Mesothelial cell of epicardium (in vitro differentiated cells): ENCODE measurements at places on chromosomes 3 and 15.
A peak's percentile ranks its signal among the peaks of the same experiment; 100 is the strongest.

DNA sequence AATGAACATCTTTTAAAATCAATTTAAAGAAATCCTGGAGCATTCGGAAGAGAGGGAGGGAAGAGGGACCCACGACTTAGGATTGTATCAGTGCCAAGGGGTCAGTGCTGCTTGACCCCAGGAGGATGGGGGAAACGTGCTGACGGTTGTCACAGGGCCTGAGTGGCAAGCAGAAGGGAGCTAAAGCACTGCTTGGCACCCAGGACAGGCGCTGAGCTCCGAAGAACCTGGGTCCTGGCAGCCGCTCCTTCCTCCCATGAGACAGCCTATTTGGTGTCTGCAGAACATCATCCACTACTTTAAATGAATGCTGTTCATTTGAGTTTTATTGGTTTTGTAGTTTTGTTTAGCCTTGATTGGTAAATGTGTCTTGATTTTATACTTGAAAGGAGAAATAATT, 54.5 kb downstream of the RGMA start:
- no peak for DNase-seq

DNA sequence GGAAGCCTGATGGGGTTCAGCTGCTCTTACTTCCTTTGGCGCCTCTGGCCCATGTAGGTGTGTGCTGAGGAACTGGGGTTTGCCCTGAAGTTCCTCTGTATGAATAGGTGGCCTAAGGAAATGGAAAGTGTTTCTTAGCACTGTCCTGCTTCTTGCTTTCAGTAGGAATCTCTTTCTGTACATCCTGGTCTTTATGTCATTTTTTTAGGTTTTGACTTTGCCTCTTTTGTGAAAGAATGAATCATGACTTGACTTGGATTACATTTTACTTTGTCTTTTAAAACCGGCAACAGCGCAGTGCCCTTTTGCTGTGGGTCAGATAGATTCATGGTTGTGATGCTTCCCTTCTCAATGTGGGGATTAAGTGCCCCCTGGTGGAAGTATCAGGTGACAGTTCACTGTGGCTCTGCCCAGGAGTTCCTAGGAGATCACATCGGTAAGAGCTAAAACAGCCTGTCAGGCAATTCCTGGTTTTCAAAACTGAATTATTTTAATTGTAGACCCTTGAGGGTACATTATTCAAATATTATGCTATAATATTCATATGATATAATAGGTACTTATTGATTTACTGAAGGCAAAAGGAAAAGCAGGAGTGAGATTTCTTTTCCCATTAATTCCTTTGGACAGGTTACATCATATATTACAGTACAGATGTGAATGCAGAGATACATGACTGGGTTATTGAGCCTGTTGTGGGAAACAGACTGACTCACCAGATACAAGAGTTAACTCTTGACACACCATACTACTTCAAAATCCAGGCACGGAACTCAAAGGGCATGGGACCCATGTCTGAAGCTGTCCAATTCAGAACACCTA, 95.4 kb downstream of the HCN4 start:
- no peak for DNase-seq

DNA sequence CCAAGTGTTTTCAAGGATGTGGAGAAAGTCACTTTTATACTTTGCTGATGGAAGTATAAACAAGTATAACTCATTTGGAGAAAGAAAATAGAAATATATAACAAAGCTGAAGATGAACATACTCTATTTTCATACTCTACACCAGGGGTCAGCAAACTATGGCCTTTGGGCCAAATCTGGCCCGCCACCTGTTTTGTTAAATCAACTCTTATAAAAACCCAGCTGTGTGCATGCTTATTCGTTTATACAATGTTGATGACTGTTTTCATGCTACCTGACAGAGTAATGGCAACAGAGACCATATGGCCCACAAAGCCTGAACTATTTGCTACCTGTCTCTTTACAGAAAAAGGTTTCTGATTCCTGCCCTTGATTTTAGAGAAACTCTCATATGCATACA, 124.0 kb downstream of the NR1D2 start:
- DNase-seq: no peak

- no peak for DNase-seq
These were observed 123.6 kb upstream of the VEPH1 start for GRCh38 chr3:157626817-157627216.

DNA sequence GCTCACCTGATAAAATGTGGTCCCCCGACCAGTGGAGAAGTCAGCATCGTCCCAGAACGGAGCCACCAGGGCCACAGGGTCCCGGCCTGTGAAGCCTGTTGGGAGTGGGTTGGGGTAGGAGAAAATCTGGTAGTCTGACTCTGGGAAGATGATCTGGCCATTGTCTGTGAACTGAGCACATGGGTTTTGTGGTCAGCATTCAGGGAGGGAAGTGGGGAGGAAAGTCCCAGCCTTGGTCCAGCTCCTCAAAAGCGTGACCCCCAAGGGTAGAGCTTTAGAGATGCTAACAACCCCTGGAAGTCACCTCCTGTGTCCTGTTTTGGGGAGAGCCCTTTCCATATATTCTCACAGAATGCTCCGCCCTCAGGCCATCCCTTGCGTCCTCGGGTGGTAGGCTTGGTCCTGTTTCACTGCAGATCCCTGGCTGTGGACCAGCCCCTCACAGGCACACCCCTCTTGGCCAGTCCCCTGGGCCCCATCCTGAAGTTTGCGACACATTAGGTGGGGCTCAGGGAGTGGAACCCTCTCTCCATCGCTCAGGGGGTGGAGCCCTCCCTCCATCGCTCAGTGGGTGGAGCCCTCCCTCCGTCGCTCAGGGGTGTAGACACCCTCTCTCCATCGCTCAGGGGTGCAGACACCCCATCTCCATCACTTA, 40.0 kb downstream of the MUC4 start:
- peak; percentile 25 for DNase-seq

DNA sequence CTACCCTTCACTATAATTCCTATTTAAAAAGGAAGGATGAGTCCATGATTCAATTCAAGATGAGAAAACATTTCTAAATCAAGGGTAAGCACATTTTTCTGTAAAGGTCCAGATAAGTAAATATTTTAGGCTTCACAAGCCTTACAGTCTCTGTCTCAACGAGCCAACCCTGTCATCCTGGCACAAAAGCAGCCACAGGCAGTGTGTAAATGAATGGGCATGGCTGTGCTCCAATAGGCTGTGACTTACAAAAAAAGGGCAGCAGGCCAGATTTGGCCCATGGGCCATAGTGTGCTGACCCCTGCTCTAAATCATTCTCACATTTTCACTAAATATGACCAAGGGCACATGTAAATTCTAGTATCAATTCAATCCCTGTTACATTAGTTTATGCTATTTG, 200.4 kb downstream of the WNT5A start:
- no peak for DNase-seq

GRCh38 chr3:72821161-72821781, 27.0 kb downstream of the SHQ1 start:
- DNase-seq: no peak

GRCh38 chr3:49727154-49727923, 3.6 kb upstream of the GMPPB start:
- no peak for DNase-seq

DNA sequence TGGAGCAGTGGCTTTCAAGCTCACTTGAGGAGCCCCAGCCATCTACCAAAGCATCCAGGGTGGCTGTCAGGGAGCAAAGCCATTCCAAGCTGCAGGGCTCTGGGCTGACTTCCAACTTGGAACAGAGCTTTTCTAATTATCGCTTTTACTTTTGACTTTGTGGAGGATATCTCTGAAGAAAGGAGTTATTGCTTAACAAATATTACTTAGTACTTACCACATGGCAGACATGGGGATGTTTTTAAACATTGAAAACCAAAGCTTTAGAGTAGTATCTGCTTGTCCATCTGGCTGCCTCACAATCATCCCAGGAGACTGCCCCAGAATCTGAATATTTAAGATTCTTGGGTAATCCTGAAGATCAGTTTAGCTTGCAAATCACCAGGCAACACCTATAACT, 8.9 kb downstream of the TAGLN3 start:
- DNase-seq: no peak

DNA sequence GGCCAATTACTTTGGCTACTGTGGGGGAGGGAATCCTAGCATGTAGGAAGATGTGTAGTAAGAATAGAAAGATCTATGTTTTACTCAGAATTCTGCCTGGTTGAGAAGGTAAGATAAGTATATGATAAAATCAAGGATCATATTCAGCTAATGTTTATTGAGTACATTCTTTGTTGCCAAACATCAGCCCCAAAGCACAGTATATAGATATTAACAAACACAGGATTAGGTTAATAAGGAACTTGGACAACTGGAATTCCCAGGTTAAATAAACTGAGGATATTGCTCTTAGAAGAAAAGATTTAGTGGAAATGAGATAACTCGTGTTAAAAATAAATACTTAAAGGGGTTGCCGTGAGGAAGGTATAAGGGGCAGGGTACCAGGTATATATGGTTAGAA, 129.6 kb downstream of the FILIP1L start:
- DNase-seq: no peak

GRCh38 chr3:4996771-4997291, 17.6 kb downstream of the BHLHE40 start:
- DNase-seq: peak; percentile 34

GRCh38 chr15:38991126-38991525, 426.5 kb upstream of the RASGRP1 start:
- DNase-seq: no peak

GRCh38 chr3:67037615-67038014, 39.5 kb downstream of the KBTBD8 start:
- no peak for DNase-seq

DNA sequence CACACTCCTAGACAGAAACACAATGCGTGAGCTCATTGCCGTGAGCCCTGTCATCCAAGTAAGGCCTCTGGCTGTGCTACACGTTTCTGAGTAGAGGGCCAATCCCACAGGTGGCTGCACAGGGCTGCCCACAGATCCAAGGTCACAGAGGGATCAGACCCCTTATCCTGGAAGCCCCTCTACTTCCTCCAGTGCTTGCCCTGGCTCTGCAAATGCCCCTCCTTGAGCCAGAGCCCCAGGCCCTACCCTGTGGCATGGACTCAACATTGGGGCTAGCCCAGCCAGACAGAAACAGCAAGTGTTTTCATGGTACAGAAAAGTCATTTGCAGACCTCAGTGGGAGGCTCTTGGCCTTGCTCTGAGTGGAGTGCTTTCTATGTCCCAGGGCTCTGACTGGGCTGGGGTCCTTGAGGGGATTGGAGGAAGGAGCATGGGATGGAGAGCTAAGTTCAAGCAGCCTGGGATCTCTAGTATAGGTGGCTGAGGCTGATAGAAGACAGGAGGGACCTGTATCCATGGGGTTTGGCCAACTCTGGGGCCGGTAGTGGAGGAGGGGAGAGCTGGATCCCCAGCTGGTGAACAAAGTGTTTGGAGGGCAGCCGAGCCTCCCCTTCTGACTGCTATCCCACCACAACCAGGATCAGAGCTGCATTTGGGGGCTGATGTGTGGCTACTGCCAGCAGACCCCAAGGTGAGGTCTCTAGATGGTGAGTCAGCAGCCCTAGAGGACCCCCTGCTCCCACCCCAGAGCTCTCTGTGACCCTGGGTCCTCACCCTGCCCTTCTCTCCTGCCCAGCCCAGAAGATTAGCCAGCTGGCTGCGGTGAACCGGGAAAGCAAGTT, 38.7 kb downstream of the GOLGA6A start:
- DNase-seq: no peak

GRCh38 chr3:149120051-149120972, 9.1 kb upstream of the HPS3 start:
- DNase-seq: no peak

GRCh38 chr3:7205535-7205934, 344.6 kb downstream of the GRM7 start:
- no peak for DNase-seq

GRCh38 chr3:14801031-14801430, 17.7 kb upstream of the FGD5 start:
- no peak for DNase-seq

DNA sequence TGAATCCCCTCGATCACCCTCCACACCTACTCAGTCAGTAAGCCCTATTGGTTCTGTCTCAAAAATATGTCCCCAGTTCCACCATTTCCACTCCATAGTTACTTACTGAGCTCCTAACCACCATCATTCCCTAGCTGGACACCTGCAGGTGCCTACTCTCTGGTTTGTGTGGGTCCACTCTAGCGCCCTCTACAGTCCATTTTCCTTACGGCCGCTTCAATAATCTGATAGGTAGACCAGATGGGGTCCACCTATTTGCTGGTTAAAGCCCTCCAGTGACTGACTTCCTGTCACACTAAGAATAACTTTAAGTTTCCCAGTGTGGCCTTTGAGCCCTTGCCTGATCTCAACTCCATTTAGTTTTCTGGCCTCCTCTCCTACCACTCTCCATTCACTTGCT, 5.0 kb downstream of the GXYLT2 start:
- no peak for DNase-seq

DNA sequence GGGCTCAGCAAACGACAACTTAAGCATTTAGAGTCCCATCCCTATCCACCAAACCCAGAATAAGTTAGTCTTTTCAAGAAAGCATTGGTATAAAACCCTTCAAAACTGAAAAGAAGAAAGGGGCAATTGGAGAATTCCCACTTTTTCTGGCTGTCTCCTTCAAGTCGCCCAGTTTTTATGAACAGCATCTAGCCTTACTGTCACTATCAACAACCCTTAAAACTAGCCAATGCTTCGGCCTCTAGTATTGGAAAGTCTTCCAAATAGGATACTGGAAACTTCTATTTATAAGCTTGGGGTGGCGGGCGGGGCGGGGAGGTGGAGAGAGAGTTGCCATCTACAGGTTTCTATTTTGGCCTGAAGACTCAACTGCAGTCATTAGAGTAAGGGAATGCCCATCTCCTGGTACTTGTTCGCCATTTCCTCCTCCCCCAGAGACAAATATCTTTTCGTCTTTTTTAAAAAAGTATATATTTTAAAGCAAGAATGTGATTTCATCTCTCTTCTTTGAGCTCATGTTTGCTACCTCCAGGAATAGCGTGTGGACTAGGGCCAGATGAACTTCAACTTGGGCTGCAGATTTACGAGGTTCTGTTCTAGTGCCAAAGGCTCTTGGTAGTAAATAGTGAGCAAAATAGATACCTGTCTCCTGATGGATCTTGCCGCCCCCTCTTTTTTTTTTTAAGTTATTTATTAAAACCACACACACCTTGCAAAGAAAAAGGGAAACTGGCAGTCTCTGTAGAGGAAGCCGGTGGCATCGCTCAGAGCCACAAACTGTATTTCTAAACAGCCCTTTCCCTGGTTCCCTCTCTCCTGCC, 2.7 kb downstream of the BCL6 start:
- no peak for DNase-seq

DNA sequence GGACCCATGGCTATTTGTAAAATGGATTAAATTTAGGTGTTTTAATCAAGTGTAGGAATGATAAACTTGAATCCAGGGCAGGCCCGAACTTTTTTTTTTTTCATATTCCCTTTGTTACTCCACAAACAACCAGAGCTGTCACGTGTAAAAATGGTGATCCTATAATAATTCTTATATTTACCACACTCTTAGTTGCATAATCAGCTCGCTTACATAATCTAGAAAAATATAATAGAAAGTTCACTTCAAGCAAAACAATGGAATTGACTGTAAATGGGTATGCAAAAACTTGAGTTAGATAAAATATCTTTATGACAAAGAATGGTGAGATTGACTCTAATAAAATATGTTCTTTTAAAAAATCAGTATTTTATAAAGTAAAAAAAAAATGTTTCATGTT, 2.1 kb upstream of the PAQR9 start:
- no peak for DNase-seq
